ENCODE measurements at places on chromosomes 7 and 10.

DNA sequence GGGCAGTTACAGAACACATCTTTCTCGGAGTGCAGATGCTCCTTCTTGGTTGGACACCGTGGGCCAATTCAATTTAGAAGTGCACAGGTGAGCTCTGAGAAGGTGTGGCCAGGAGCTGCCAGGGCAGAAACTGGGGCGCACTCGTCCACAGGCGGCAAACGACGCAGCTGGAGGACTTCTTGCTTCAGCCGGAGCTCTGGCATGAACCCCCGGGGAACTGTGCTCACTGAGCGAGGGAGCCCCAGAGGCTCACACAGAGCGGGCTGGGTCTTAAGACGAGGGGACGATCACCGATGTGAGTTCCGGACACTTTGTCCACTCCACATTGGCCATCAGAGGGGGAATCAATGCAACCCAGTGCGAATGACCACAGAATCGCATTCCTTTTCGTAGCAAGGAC is 140.4 kb downstream of the ZMYND11 start:
- DNase-seq: no peak

DNA sequence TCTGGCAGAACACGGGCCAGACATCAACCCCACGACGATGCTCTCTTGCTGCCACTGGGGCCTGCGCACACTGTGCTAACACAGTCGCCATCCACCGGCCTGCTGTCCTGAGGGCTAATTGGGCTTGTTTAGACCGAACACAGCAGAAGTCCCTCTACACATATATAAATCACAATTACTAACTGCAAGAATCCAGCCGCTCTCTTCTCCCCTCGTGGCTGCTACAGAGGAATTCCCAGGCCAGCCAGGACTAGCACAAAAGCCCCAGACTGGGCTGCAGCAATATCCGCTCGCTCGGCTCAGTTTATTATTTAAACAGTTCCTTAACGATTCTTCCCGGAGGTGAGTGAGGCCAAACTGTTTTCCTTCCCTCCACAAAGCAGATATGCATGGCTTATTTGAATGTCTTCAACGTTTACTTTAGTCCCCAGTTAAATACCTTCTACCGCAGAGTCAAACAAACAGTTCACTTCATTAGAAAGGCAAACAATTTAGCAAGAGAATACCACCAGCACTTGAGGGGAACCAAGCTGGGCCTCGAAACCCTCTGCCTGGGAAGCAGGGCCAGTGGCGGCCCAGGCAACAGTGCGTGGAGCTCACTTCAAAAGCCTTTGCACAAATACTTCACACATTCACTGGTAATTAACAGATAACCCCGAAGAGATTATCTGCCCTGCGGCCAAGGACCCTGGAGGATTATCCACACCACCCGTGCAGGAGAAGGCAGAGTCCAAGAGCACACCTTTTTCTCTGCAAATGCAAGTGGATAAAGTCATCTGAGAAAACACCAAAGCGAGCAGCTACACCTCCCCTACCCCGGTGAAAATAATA is 145.3 kb downstream of the GLI3 start:
- no peak for DNase-seq

DNA sequence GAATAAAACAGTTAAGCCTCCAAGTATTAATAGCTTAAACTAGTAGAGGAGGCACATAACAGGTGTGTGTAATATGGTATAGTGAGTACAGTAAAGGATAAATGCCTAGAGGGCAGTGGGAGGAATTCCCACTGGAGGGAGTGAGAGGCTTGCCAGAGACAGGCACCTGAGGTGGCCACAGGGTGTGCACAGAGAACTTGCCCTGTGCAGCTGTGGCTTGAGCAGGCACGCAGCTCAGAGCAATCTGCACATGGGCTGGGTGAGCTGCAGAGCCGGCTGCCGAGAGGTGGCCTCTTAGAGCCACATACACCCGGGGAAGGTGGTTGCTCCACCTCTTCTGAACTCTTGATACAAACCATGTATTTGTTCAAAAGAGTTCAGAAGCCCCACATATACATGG is 237.1 kb downstream of the COBL start:
- no peak for DNase-seq

GRCh38 chr7:22992874-22993840 is 20.8 kb downstream of the HYCC1 start:
- DNase-seq: no peak

DNA sequence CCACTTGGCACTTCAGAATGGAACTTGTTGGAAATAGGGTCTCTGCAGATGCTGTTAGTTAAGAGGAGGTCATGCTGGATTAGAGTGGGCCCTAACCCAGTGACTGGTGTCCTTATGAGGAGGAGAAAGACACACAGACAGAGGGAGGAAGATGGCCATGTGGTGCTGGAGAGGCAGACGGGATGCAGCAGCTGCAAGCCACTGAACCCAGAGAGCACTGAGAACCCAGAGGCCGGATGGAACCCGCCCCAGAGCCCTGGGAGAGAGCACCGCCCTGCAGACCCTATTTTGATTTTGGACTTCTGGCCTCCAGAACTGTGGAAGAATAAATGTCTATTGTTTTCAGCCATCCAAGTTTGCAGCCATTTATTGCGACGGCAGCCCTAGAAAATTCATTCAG is 58.0 kb upstream of the EBF3 start:
- no peak for DNase-seq

GRCh38 chr10:86047588-86047987 is 319.0 kb downstream of the GRID1 start:
- DNase-seq: no peak

- DNase-seq: no peak
These were observed 72.9 kb upstream of the TMEM248 start for GRCh38 chr7:66847879-66848790.

GRCh38 chr7:28879105-28879504 is 79.0 kb downstream of the TRIL start:
- no peak for DNase-seq

DNA sequence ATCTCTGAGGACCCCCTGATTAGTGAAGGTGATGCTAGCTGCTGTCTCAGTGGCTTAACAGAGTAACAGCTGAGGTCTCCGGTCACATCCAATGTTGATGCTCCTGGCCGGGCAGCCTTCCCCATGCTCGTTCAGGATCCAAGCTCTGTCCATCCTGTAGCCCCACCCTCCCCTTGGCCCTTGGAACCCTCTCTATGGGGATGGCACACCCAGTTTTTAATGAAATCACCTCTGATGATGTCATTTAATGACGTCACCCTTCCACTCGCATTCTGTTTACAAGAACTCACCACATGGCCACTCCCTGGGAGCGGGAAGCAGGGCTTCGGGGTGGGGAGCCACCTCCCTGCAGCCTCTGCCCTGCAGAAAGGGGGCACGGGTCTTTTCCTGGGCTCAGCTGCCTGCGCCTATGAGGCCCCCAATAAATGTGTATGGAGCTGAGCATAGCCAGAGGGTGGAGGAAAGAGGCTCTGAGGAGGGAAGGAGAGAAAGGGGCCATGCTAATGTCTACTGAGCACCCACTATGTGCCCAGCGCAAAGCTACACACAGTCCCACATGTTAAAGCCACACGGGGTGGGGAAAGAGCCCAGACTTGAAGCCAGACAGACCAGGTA is 95.5 kb downstream of the OAT start:
- no peak for DNase-seq
